ENCODE measurements at places on chromosomes 12 and 14.
A peak's percentile ranks its signal among the peaks of the same experiment; 100 is the strongest.

DNA sequence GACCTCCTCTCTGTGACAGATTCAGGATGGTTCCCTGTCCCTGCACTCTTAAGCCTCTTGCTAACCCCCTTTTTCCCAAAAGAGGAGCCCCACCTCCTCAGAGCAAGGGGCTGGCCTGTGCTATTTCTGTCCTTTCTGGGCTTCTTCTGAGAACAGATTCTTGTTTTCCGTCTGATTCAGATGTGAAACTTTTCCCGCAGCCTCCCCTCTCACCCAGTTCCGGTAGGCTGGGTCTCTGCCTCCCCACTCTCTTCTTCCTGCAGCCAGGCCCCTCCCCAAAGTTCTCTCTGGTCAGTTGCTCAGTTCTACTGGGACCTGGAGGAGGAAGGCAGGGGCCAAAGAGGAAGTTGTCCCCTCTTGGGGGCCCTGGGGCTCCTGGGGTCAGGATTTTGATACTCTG is 11.8 kb downstream of the PDE1B start:
- no peak for DNase-seq

- DNase-seq: no peak
Measured at GRCh38 chr14:80776186-80776585, 165.4 kb downstream of the CEP128 start.

DNA sequence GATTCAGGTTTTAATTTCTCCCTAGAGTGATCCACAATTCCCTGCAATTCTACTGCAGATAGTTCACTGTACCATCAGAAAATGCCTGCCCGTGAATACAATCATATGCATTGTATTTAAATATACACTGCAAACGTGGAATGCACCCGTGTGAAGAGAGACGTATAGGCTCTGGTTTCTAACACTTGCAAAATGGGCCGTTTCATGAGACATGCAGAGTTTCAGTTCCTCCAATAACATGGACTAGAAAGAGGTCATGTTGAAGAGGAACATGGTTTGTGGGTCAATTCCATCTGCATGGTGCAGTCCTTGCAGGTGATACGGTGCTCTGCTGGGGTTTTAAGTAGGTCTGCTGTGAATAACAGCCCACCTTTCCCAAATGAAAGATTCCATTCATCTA is 373.3 kb downstream of the TMEM132D start:
- DNase-seq: no peak

DNA sequence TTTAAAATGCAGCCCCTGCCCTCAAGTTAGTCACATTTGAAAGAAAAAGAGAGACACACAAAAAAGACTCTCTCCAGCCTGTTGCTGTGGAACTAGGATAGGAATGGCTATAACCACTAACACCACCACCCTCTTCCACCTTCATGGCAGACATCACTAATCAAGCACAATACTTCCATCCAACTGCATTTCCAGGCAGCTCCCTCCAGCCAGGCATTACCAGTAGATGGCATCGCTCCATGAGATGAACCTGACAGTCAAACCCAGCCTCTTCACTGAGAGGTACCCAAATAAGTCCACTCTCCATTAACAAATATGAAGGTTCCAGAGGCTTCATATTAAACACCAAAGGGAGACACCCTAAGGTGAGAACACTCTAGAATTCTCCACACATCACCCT is 24.4 kb downstream of the SLC8B1 start:
- DNase-seq: no peak

DNA sequence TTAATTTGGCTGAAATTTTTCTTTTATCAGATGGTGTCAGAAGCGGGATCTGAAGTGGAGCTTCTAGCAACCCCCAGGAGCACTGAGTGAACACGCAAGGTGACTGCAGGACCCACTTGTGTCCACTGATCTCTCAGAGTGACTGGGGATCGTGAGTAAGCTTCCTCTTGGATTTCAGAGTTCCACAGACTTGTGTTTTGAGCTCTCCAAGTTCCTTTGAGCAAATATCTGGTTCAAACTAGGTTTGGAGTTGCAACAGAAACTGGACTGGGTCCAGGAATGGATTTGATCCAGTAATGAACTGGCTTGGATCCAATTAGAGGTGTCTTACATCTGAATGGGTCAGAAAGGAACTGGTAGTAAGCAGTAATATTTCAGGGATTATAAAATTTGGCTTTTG is 24.7 kb upstream of the B4GALNT1 start:
- no peak for DNase-seq

DNA sequence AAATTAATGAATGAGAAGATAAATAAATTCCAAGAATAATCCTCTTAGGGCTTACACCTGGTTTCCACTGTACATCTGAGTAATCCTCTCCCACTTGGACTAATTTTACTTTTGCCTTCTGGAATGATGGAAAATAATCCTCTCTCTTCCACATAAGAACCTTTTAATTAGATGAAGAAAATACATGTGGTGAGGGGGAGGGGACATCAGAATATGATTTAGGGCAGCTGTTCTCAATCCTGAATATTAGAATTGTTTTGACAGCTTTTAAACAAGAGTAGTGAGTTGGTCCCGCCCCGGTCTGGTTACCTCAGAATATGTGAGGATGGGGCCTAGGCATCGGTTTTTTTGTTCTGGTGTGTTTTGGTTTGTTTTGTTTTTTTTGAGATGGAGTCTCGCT is 51.5 kb downstream of the HECTD4 start:
- DNase-seq: no peak

DNA sequence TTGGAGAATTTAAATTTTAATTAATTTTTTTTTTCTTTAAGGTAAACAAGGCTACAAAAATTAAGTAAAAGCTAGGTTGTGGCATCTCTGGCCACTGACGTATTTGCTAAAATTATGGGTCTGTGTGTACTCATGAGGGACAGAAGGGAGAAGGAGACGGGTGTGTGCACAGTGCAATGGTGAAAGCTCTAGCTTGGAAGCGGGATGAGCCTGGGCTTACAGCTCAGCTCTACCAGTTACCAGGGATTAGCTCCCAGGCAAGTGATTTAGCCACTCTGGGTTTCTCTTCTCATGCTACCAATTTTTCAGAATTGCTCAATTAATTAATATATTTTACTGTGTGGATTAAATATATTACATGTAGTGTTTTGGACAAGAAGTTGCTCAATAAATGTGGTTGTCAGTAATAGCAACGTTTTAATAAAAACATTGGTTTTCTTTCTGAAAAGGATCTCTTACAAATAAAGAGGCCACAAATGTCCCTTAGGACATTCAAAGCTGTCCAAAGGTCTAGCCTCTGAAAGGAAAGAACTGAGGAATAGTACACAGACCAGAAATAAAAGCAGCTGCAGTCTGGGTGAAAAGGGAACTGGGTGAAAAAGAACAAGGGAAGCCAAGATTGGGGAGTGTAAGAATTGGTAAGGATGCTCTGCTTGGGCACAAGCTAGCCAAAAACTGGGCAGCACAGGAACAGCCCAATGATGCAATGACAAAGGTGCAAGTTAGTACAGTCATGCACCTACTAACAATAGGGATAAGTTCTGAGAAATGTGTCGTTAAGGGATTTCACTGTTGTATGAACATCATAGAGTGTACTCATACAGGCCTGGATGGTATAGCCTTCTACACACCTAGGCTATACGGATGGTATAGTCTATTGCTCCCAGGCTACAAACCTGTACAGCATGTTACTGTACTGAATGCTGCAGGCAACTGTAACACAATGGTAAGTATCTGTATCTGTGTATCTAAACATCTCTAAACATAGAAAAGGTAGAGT is 61.7 kb downstream of the FERMT2 start:
- no peak for DNase-seq

- DNase-seq: no peak
Measured at GRCh38 chr12:52217223-52217622, 15.8 kb upstream of the KRT7 start.

- peak; percentile 50 for DNase-seq
Measured at GRCh38 chr12:96195845-96196451, 1.8 kb downstream of the ELK3 start.

Measured in stimulated activated CD4-positive, alpha-beta T cell treated with anti-CD3 and anti-CD28 coated beads, Interleukin-12 subunit alpha, Interleukin-12 subunit beta, amount 100 ng/mL, for 24 hours (primary cell).